ENCODE measurements at places on chromosomes 12 and 14.

DNA sequence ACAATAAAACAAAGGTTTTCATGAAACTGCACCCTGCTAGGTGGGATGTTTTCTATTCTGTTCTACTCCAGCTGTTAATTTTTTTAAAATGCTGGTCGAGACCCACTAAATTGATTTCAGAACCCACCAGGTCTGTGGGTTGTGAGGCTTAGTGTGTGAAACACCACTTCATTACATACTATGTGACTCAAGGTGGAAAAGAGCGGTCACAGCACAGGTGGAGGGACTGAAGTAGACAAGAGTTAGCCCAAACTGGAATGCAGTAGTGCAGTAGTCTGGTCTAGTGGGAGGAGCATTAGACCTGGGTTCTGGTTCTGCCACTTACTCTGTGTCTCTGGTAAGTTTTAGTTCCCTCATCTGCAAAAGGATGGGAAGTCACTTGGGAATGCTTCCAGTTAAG lies 12.2 kb downstream of the DDX55 start:
- DNase-seq: no peak

DNA sequence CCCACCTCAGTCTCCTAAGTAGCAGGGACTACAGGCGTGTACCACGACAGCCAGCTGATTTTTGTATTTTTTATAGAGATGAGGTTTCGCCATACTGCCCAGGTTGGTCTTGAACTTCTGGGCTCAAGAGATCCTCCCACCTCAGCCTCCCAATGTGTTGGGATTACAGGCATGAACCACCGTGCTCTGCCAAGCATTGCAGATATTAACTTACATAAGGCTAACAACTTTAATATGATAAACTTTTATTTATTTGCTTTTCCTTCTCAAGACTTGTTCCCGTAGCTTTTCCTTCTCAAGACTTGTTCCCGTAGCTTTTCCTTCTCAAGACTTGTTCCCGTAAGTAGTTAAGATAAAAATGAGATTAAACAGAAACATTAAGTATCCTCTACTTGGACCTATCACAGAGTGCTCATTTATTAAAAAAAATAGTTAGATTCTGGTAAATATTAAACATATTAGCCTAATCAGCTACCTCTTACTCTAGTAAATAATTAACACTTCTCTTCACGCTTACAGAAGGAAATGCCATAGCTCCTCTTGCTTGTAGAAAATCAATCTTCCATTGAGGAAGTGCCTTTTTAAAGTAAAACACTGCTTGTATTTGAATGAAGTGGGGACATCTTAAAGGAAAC lies 157.7 kb upstream of the KITLG start:
- no peak for DNase-seq

DNA sequence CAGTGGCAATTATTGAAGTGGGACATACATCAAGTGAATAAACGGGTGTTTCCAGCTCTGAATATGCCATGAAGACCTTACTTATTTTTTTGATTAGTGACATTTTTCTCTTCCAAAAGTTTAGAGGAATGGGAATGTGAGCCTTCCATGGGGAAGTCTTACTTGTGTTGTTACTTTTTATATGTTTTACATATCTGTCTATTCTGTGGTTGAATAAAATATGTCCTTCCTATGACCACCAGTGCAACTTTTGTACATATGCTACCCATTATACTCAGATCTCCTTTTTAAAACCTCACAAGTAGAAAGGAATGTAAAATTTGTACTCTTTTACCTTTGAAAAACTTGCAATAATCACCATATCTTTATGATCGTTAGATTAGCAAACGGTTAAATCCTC lies 132.7 kb downstream of the MSRB3 start:
- DNase-seq: no peak

DNA sequence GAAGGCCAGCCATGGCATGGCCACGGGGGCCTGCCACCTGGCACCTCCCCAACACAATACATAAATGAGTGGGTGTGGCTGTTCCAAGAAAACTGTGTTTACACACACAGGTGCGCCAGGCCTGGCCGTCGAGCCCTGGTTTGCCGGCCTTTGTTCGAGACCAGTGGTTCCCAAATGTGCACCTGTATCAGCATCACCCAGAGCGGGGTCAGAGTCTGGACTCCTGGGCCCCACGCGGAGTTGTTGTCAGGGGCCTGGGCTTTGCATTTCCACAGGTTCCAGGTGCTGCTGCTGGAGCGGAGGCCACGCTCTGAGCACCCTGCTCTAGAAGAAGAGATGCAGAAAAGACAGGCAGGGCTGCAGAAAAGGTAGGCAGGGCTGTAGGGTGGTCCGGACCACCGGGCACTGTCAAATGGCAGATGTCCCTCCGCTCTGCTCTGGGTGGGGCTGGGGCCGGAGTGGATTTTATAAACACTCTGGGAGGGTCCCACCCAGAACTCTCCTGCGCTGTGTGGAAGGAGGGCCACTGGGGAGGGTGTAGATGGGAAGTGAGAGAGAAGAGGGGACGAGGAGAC lies 4.2 kb upstream of the ASPG start:
- no peak for DNase-seq

GRCh38 chr14:34711796-34712712 lies 2.3 kb downstream of the CFL2 start:
- no peak for DNase-seq

DNA sequence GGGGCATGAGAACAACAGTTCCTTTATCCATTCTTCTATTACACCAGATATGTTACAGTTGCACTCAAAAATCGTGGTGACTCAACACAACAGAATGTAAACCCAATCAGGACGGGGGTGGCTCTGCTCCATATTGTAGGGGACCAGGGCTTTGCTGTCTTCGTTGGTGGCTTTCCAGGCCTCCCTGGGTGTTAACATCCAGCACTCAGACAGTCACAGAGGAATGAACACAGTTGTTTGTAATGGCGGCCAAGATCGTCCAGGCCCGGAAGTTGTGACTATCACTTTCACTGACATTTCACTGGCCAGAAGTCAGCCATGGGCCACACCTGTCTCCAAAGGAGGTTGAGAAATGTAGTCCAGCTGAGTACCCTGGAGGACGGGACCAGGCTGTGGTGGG lies 204.1 kb downstream of the CACNA1C start:
- DNase-seq: no peak

DNA sequence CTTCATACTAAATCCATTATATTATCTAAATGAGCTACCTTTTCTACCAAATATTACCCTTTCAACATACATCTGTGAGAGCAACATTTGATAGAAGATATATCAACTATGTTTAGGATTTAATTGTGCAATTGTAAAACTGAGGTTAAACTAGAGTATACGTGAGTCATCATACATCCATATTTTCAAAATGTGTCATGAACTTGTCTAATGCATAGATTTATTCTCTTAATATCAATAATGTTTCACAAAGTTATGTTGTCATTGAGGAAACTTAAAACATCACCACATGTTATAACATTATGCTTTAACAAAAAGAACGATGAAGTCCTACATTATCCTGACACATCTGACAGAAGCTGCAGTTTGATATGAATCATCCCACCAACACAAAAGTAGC lies 645.5 kb upstream of the NOVA1 start:
- DNase-seq: no peak

DNA sequence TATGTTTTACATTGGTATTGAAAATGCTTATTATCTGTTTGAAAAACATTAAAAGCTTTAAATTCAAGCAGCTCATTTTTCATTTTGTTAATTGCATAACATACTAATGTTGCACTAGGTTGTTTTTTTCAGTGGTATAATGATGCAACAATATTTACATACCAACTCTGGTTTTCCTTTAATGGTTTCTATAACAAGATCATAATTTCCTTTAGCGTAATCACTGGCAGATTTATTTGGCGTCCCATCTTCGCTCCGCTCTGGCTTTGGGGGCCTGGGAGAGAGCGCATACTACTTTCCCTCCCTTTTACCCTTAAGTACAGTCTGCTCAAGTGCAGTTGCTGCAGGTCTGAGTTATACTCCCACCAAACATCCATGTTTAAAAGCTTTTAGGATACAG lies 574.1 kb downstream of the PRKD1 start:
- no peak for DNase-seq
